A549 (cell line): ENCODE measurements at places on chromosomes 4 and X. TPM values are rescaled to one million over a fixed set of nuclear protein-coding genes. Genes with fewer than 3 reads are reported as not detected.

DNA sequence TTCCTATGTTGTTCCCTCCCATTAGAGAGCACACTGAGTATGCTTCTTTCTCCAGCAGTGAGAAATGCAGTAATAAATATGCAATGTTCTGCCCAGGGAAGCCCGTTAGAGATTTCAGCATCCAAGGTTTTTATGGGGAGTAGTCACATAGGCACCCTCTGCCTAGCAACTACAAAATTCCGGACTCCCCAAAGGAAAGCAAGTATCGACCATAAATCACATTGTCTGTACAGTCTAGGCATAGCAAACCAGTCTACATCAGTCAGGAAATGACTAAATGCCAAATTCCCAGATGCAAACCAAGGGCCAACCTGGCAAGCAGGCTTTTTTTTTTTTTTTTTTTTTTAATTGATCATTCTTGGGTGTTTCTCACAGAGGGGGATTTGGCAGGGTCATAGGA, 34.8 kb downstream of the GPR101 start:
- no peak for DNase-seq

DNA sequence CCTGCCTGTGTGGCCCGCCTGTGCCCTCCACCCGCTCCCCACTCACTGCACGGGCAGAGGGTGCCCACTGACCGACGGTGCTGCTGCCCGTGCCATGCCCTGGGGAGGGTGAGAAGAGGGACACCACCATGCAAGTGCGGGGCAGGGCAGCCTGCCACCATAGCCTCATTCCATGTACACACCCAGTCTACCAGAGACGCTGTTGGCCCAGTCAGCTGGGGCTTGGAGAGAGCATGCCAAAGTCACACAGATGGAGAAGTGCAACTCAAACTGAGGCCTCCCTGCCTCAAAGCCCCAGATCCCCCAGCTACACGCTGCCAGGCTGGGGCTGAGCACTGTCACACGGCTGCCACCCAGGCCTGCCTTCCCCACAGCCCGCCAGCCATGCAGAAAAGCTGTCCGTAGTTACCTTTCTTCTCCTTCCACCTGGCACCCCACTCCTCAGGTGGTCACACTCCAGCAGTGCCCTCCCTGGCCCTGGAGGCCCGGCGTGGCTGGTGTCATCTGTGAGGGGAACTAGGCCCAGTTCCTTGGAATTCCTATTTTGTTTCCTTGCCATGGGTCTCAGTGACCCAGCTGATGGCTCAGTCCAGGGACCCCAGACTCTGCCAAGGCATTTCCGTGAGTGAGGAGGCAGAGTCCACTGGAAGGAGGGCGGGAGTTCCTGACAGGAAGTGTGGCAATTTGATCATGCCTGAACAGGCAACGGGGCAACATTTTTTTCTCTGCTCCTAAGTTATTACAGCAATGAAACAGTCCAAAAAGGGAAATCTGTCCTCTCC, at the start of gene SLC2A9:
Gene SLC2A9, minus strand, starts transcription at position 627 of the 782 bp plus-strand sequence. Its CDS starts 68 bp downstream, at position 559.
- DNase-seq = no peak

DNA sequence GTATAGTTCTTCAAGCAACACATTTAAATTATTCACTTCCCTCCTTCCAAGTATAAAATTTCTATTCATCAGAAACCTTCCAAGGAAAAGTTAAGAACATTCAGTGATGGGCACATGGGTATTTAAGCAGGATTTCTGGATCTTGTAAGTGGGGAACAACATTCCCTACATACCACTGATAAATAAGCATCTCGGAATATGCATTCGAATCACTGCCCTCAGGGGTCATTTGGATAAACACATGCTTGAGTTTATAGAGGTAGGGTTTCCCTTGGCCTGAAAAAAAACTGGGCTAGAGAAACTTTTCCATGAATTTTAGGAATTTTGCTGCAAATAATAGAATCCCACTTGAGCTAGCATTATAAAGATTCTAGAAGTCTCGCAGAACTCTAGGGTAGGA, 143.9 kb downstream of the SOX3 start:
- no peak for DNase-seq

- peak; percentile 56 for DNase-seq
Observed at GRCh38 chr4:176277162-176277904, 8.3 kb upstream of the ASB5 start.

GRCh38 chr4:87270825-87271224, 50.4 kb upstream of the KLHL8 start:
- DNase-seq = no peak

- DNase-seq = no peak
Observed at GRCh38 chr4:129403848-129404247, 307.9 kb downstream of the C4orf33 start.

GRCh38 chrX:153665726-153666306, 7.8 kb downstream of the PNCK start:
- no peak for DNase-seq

GRCh38 chr4:152572417-152573086, 36.7 kb upstream of the FBXW7 start:
- peak; percentile 4 for DNase-seq

DNA sequence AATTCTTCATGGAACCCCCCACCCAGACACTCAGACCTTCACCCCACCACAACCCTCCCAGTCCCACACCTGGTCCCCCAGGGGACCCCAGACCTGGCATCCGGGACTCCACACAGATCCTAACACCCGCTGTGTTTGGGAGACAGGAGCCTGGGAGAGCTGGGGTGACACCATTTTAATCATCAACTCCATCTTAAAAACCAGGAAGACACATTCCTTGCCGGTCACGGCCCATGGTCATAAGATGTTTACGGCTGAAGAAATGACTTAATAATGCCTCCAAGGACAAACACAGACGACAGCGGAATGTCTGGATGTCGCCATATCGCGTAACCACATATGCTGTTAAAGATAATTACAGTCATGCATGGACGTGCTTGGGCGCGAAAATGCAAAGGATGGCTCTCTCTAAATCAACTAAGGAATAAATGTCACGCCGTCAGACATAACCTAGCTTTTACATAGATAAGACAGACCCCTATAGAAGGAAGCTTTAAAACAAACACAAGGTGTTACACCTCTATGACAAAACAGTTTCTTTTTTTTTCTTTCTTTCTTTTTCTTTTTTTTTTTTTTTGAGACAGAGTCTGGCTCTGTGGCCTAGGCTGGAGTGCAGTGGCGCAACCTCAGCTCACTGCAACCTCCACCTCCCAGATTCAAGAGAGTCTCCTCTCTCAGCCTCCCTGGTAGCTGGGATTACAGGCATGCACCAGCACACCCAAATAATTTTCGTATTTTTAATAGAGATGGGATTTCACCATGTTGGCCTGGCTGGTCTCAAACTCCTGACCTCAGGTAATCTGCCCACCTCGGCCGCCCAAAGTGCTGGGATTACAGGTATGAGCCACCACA, 2.1 kb upstream of the DHRSX start:
- peak; percentile 89 for DNase-seq

DNA sequence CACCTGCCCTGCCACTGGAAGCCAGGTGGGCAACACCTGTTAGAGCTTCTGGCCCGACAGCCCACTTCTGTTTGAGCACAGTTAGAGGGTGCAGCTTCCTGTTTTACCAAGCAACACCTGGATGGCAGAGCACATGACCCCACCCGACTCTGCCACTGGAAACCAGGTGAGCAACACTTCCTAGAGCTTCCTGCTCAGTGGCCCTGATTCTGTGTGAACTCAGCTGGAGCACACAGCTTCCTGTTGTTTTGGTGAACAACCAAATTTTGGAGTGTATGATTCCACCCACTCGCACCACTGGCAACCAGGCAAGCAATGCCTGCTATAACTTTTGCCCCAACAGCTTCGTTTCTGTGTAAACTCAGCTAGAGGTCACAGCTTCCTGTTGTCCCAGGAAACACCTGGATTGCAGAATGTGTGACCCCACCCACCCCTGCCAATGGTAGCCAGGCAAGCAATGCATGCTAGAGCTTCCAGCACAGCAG, 163.8 kb upstream of the KLF8 start:
- DNase-seq = no peak

The CHRNA9 gene
- 0.54 to 2.0 TPM (median 1.3 TPM) in 3 replicates for polyA plus RNA-seq

The RBM47 gene
- polyA plus RNA-seq = 33.2 to 43.3 TPM (median 41.5 TPM) in 3 replicates

The GATA1 gene
- polyA plus RNA-seq = not detected in 3 replicates

The FAM184B gene
- polyA plus RNA-seq = 0.01 to 0.04 TPM in 2 of 3 replicates, not detected in the other
